ENCODE measurements at places on chromosomes 1 and 21. TPM values are rescaled to one million over a fixed set of nuclear protein-coding genes. Genes with fewer than 3 reads are reported as not detected.

S100A5 gene
- polyA plus RNA-seq, result 0.27 TPM

MORC3 gene
- 49.1 TPM for polyA plus RNA-seq

FAM229A gene
- 7.0 TPM for polyA plus RNA-seq

ITLN2 gene
- not detected for polyA plus RNA-seq

DNA sequence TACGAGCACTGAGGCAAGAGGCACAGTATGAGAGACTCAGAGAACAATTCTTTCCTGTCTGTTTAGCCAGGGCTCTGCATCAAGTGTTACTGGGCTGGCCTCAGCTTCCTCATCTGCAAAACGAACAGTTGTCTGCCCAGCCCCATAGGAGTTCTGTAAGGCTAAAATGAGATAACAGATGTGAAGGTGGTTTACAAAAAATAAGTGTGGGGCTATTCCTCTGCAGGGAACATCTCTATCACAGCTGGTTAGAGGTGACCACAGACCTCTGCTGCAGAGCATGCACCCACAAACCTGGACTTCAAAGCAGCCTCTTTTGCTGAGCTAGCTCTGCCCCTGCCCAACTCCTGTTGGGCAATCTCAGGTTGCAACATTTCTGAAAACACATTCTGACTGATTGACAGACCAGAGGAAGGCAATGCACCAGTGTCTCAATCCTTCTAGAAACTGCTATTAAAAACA, 10.5 kb upstream of the OLIG1 start:
- no peak for DNase-seq

- no peak for DNase-seq
These were observed 171.9 kb upstream of the USP25 start for GRCh38 chr21:15557925-15558324.

GRCh38 chr21:46412521-46413364, 45.9 kb upstream of the DIP2A start:
- DNase-seq, result no peak

DNA sequence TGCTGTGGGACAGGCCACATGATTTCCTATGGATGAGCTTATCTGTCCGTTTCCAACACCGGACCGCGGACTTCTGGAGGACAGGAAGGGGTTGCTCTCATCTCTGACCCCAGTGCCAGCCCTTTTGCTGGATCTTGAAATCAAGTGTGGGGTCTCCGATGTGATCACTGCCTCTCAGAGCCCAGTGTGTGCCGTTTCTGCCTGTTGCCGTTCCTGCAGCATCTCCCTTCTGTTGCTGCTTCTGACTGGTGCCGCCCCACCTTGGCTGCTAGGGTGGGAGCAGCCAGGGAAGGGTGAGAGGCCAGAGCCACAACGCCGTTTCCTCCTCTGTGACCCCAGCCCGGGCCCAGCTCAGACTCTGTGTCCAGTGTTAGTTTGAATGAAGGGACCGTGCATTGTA, 67.3 kb upstream of the WNT4 start:
- DNase-seq, result no peak

DNA sequence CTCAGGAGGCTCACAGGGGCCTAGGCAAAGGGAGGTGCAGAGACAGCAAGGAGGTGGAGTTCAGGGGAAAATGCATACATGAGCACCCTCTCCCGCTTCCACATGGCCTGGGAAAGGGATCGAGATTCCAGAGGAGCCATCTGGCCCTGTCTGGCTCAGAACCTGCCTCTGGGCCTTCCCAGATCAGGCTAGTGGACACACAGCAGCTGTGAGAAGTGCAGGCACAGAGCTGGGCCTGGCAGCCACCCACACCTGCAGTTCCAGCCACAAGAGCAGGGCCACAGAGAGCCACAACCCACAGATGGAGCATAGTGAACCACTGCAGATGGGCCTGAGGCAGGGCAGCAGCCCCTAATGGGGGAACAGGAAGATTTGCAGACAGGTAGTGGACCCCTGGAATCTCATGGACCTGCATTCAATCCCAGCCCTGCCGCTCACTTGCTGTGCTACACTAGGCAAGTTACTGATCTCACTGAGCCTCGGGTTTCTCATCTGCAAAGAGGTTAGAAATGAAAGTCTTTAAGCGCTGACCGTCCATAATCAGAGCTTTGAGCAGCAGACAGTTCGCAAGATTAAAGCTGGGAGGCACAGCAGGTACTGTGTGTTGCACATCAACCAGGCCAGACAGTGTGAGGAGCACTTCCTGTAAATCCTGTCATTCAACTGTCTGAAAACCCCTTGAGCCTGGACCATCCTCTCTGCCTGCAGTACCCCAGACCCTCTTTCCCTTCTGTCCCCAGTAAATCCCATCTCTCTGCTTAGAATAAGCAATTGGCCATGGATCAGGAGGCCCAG, 58.0 kb downstream of the MATN1 start:
- no peak for DNase-seq

- DNase-seq, result no peak
These were observed 10.1 kb downstream of the JAM2 start for GRCh38 chr21:25649146-25649545.

- DNase-seq, result no peak
These were observed 2.3 kb downstream of the DHX9 start for GRCh38 chr1:182841368-182841988.

- no peak for DNase-seq
These were observed 60.9 kb downstream of the S100B start for GRCh38 chr21:46544003-46544402.

GRCh38 chr1:156963621-156964020, 43.2 kb downstream of the LRRC71 start:
- no peak for DNase-seq

DNA sequence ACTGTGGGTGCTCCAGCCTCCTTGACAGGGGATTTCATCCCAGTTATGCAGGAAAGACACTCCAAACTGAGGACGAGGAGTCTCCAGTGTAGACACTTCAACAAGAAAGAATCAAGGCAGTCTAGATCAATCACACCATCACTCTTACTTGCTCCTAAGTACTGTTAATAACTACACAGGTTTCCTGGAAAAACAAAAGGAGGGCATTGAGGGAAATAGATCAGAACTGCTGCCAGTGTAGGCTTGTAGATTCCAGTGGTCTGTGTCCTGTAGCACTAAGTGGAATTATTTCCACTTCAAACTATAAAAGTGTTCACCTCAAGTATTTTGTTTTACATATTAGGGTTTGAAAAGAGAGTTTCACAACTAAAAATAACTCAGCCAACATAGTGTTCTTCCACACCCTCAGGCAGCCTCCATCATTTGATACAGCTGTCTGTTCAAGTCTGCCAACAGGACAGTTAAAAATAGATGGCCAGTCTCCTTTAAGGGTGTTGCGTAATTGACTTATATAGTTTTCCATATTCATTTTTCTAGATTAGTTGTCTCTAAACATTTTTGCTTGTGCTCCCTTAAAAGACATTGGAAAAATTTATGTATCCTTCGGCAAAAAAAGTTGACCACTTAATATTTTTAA, 32.0 kb upstream of the AGL start:
- DNase-seq, result no peak

DNA sequence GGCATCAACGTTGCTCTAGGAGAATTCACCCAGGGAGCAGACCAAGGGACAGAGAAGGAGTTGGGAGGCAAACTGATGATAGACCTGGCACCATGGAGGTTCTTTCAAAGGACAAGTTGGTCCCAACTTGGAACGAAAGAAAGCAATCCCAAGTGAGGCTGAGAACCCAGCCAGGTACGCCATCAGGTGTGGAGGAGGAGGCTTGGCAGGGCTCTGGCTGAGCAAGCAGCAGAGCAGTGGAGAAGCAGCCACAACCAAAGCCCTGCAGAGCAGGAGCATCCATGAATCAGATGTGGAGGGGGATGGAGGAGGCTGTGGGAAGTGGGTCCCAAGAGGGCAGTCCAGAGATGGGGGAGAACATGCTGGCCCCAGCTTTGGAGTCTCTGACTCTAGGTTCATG, 36.3 kb upstream of the RBM15 start:
- DNase-seq, result no peak

GRCh38 chr1:179079113-179079761, 2.6 kb upstream of the TOR3A start:
- DNase-seq, result peak; percentile 57

Data from forelimb muscle (tissue), 1 donor.